Right forelimb (tissue), 1 donor: ENCODE measurements at places on chromosomes 4 and X.

DNA sequence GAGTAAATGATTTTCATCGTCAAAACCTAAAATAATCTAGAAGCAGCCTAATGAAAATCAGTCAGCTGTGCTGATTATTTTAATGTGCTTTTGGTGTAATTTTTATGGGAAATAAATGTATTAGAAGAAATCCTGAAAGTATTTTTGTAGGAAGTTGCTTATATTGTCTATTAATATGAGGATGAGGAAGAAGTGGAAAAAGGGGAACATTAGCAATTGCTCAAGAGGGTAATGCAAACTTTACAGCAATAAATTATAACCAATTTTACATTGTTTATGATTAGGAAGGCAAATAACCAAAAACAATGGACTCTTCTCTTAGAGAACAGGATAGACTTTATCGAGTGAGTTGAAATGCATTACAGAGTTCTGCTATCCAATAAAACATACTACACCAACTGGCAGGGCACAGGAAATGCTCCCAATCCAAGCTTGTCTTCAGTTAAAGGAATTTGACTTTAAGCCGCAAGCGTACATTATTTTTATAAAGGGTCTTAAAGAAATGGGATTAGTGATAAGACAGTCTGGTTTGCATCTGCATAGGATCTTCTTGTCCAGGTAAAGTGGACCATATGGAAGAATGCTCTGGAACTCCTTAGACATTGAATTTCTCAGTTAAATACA lies 374.8 kb downstream of the PDGFC start:
- no peak for DNase-seq

DNA sequence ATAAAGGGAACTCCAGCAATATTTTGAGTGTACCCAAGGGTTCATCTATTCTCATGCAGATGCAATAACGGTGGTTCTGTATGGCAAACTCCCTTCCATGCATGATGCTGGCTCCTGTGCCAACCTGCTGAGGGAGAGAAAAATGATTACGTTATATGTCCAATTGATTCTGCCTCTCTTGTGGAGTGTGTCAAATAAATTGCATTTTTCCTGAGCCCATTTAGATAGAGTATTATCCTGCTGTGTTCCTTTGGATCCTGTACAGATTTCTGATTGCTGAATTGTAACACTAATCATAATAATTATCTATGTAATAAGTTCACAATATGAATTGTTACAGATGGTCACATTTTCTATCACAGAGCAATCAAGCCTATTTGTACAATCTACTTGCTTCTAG lies 821.7 kb downstream of the C4orf33 start:
- no peak for DNase-seq

GRCh38 chr4:53557669-53558064 lies 33.6 kb downstream of the LNX1 start:
- DNase-seq: no peak

- DNase-seq: no peak
Measured at GRCh38 chr4:186920483-186920882, 196.8 kb upstream of the FAT1 start.

DNA sequence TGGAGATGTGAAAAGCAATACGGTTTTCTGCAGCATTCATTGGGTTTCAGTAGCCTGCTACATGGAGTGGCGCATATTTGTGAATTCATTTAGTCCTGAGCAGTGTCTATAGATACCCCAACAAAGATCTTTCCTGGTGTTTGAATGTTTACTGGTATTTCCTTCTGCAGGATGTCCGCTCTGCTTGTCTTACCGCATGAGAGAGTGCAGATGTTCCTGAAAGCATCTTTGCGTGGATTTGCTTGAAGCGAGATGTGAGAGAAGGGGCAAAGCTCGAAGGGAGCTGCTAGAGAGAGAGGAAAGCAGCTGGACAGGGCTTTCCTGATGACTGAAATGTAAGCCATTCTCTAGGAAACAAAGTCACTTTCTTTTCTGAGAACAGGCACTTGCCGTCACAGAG lies 40.9 kb upstream of the GYPA start:
- no peak for DNase-seq

GRCh38 chr4:185966997-185967775 lies 101.8 kb upstream of the TLR3 start:
- DNase-seq: no peak

DNA sequence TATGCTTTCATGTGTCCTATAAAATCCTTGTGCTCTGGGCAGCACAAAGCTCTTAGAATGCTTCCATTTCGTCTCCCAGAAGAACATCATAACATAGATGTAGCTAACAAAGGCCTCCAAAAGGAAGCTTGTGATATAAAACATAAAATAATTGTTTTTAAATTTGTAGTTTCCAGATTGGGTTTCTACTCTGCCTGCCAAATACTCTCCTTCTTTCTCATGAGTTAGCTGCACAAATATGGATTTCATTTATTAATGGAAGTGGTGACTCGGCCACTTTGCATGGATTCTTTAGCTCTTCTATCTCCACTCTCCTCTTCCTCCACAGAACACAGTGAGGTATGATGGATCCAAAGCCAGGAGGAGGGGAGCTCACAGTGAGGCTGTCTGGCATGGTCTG lies 265.4 kb downstream of the COL25A1 start:
- no peak for DNase-seq

DNA sequence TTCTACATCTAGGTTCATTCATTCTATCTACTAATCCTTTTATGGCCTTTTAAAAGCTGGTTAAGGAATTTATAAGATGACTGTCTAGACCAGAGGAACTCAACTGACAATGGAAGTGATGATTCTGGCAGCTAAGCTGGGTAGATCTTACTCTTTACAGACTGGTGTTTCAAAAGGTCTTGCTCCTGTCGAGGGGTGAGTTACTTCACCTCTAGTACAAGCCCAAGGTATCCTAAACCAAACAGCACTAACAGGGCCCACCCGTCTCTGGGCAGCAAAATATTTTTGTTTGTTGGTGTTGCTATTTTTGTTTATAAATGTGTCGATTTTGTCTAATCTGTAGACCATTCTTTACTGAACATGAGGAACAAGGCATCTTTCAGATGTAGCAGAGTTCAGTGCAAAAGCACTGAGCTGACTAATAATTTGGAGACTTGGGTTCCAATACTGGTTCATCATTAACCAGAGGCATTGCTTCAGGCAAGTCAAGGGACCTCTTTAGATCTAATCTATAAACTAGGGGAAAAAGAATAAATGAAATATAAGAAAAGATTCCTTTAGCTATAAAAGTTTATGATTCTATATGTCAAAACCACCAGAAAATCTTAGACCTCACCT lies 90.3 kb upstream of the FRG1 start:
- DNase-seq: no peak

DNA sequence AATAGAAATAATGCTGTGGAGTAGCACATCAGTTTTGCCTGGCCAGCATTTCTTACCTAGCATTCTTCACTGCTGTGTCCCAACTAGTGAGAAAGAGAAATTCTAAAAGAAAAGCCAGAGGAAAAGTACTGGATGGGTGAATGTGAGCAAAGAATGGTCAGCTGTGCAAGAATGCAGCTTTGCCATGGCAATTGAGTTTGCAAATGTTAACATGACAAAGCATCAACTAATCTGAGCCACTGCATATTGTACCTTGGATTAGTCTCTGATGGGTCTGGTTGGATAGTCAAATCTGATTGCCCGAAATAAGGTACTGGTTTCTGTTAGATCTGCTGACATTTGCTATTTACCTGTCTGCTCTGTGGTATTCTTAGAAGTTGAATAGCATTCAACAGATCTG lies 38.7 kb downstream of the ADD1 start:
- DNase-seq: no peak

GRCh38 chr4:20287246-20287645 lies 35.5 kb downstream of the SLIT2 start:
- DNase-seq: no peak

DNA sequence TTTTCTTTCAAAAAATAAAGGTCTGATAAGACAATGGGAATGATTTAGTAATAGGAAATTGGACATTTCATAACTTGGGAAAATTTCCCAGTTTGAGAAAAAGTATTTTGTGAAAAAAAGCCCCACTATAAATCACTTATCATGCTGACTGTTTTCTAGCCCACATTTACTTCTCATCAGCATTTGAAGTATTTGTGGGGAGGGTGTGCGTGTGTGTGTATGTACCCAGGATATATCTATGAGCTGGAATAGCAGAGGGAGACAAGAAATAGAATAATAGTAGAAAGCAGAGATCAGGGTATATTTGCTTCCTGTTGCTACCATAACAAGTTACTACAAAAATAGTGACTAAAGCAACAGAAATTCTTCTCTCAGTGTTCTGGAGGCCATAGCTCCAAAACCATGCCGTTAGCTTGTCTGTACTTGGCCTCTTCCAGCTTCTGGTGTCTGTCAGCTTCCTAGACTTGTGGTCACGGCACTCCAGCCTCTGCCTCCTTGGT lies 139.8 kb downstream of the PTTG2 start:
- no peak for DNase-seq

- no peak for DNase-seq
Measured at GRCh38 chr4:84291969-84292368, 207.1 kb downstream of the NKX6-1 start.

- DNase-seq: no peak
Measured at GRCh38 chr4:172308078-172308477, 494.9 kb downstream of the GALNTL6 start.

- no peak for DNase-seq
Measured at GRCh38 chrX:109939498-109939897, 63.4 kb upstream of the TMEM164 start.

- DNase-seq: no peak
Measured at GRCh38 chr4:55444827-55445226, 49.1 kb downstream of the TMEM165 start.

- DNase-seq: no peak
Measured at GRCh38 chr4:70914631-70915030, 12.5 kb downstream of the MOB1B start.

DNA sequence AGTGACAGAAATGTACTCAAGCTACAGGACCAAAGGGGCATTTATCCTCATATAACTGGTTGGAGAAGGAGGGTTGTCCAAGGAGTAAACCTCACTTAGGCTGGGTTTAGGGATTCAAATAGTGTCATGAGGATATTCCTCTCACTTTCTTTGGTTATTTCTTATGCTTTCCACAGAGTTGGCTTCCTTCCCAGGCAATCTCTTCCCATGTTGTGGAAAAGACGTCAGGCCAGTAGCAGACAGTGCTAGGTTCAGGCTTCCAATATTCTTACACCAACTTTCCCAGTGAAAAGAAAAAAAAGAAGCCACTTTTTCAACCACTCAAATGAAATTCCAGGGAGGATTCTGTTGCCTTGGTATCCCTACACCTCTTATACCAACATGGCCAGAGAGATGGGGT lies 653.0 kb downstream of the C4orf33 start:
- no peak for DNase-seq

GRCh38 chrX:49257846-49258748 lies 6.4 kb downstream of the FOXP3 start:
- no peak for DNase-seq

DNA sequence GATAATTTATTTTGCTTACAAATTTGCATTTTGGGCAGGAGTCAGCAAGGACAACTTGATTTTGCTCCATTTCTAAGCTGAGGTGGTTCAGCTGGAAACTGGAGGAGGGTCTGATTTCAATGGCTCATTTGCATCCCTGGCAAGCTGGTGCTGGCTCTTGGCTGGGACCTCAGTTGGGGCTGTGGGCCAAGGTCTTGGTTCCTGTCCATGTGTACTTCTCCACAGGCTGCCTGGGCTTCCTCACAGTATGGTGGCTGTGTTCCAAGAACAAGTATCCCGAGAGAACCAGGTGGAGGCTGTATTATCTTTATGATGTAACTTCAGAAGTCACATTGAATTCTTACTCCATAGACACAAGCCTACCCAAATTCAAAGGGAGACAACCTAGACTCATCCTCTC lies 77.0 kb upstream of the STX18 start:
- no peak for DNase-seq

DNA sequence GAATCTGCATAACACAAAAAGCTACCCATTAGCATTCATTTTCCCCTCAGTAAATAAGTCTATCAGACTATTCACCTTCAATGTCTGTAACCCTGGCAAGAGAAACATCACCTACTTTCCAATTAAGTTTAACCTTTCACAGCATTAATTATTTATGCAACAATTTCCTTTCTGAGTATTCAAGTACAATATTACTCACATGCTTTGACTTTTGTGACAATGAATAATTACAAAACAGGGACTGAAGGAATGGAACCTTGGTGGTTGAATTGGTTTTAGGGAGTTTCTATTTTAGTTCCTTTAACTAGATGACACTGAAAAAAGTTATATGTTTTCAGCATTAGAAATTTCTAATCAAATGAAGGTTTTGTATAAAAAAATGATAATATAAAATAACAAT lies 932.3 kb upstream of the EPHA5 start:
- DNase-seq: no peak

DNA sequence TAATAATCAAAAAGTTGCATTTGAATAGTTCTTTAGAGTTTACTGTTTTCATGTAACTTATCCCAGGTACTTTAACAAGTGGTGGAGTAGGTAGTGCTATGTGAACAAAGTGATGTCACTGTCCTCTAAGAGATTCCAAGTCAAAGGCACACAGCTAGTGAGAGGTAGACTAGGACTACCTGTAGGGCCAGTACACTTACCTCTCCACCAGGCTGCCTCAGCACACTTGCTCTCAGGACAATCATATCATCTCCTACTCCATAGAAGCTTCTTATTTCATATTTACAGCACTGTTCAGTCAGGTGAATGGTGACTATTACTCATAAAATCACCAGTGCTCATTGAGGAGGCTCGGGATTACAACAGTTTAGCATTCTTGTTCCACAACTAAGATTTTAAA lies 173.0 kb upstream of the EMCN start:
- DNase-seq: no peak

DNA sequence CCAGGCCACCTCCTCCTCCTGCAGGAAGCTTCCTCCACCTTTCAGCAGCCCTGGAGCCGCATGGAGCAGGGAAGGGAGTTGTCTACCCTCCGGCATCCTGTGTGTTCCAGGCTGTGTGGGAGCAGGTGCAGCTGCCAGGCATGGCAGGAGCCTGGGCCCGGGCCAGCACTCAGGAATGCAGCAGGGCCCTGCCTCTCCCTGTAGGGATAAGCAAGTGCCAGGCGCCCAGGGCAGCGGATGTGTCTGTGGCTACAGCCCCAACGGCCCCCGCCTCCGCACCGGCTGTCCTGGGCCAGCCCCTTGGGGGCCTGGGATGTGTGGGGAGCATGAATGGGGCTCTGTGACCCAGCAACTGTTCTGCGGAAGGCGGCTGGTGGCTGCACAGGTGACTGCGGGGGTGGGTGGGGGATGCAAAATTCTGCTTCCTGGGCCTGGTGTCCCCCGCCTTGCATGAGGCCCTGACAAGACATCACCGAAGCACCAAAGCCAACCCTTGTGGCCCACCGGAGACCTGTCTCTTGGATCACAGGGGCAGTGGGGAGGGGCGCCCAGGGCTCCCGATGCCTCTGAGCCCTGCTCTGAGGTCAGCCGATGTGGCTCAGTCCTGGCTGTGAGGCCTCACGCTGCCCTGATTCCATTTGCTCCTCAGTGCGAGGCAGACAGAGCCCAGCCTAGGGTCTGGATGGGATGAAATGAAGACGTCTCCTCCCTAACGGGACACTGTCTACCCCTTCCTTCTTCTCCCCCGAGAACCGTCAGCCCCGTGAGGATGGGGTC lies 1.4 kb upstream of the DOK7 start:
- no peak for DNase-seq

- no peak for DNase-seq
Measured at GRCh38 chr4:41613821-41614220, 75.9 kb downstream of the LIMCH1 start.

GRCh38 chrX:46279925-46280313 lies 265.3 kb downstream of the ZNF674 start:
- DNase-seq: no peak

- no peak for DNase-seq
Measured at GRCh38 chr4:166432842-166433241, 559.8 kb downstream of the TLL1 start.

GRCh38 chrX:108732630-108733321 lies 3.6 kb downstream of the IRS4 start:
- DNase-seq: no peak
